ENCODE measurements at places on chromosomes 13 and 19. TPM values are rescaled to one million over a fixed set of nuclear protein-coding genes. Genes with fewer than 3 reads are reported as not detected.
A peak's percentile ranks its signal among the peaks of the same experiment; 100 is the strongest.

GRCh38 chr19:44532819-44533218 is 3.3 kb upstream of the CEACAM20 start:
- no peak for DNase-seq

- no peak for DNase-seq
Measured at GRCh38 chr19:22625266-22626035, 8.7 kb upstream of the ZNF492 start.

GRCh38 chr19:47521473-47522180 is 6.8 kb upstream of the NAPA start:
- DNase-seq = no peak

DNA sequence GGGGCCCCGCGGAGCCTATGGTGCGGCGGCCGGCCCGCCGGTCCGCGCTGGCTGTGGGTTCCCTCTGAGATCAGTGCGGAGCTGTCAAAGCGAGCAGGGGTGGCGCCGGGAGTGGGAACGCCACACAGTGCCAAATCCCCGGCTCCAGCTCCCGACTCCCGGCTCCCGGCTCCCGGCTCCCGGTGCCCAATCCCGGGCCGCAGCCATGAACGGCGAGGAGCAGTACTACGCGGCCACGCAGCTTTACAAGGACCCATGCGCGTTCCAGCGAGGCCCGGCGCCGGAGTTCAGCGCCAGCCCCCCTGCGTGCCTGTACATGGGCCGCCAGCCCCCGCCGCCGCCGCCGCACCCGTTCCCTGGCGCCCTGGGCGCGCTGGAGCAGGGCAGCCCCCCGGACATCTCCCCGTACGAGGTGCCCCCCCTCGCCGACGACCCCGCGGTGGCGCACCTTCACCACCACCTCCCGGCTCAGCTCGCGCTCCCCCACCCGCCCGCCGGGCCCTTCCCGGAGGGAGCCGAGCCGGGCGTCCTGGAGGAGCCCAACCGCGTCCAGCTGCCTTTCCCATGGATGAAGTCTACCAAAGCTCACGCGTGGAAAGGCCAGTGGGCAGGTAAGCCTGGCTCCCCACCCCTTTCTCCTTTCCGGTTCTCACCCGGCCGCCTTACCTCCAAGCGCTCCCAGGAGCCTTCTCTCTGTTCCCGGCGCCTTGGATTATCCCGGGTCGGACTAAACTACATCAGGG is at the start of gene PDX1:
PDX1 (plus strand) TSS at position 67 of the 743 bp plus-strand sequence; CDS start at position 206, 139 bp downstream.
- DNase-seq = peak; percentile 25

DNA sequence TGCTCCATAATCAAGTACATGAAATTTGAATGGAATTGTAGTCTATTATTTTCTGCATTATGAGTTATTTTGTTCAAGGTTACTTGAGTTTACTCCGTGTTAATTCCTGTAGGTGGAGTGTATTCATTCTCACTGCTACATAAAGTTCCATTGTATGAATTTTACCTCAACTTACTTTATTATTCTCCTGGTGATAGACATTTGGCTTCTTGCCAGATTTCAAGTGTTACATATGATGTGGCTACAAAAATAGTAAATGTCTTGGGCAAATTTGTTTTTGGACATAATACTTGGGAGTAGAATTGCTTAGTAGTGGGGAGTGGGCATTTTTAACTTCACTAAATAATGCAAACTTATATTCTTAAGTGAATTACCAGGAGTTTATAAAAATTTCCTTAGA is 328.9 kb downstream of the SHISA2 start:
- DNase-seq = no peak

- DNase-seq = no peak
Measured at GRCh38 chr13:35770756-35771297, 294.3 kb upstream of the MAB21L1 start.

DNA sequence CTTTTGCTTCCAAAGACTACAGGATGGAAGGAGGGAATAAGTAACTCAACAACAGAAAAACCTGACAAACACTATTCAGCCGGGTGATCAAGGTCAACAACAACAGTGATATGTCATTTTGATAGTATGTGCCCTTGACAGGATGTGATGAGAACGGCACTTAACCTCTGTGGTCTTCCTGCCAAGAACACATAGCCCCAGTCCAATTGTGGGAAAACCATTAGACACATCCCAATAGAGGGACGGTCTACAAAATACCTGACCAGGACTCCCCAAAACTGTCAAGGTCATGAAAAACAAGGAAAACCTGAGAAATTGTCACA is 43.1 kb upstream of the AMER2 start:
- DNase-seq = no peak

GRCh38 chr13:49820591-49821215 is 28.2 kb upstream of the KPNA3 start:
- no peak for DNase-seq

- DNase-seq = peak; percentile 21
Measured at GRCh38 chr13:32001154-32001768, 30.3 kb upstream of the FRY start.

DNA sequence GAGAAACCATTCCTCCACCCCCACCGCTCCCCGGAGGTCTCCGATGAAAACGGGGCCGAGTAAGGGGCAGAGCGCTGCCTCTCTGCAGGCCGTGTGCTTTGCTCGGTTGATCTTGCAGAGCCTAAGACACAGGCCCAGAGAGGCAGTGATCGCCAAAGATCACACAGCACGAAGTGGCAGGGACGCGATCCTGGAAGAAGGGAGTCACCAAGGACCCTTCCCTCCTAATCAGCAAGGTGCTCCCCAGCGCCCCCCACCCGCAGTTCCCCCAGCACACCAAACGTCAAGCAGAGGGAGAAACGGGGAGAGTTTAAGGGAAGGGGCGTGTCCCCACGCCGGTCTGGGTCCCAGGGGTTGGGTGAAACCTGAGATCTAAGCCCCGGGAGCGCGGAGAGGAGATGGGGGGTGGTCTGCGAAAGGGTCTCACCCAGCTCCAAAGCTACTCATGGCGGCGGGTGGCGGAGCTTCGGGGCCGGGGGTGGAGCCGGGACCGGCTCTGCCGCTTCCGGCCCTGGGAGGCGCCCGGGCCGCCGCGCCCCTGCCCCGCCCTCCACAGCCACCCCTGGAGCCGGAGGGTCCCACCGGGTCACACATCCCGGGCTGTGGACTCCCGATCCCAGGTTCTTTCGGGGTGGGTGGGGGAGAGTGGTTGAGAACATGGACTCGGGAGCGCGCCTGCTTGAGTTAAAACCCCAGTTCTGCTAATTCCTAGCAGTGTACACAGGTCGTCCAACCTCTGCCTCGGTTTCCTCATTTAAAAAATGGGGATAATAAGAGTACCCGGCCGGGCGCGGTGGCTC is at the start of gene EML2:
EML2 (minus strand) TSS at position 468 of the 800 bp plus-strand sequence; CDS start at position 447, 21 bp downstream.
- peak; percentile 57 for DNase-seq

GRCh38 chr13:33931397-33932311 is 113.7 kb downstream of the RFC3 start:
- no peak for DNase-seq

DNA sequence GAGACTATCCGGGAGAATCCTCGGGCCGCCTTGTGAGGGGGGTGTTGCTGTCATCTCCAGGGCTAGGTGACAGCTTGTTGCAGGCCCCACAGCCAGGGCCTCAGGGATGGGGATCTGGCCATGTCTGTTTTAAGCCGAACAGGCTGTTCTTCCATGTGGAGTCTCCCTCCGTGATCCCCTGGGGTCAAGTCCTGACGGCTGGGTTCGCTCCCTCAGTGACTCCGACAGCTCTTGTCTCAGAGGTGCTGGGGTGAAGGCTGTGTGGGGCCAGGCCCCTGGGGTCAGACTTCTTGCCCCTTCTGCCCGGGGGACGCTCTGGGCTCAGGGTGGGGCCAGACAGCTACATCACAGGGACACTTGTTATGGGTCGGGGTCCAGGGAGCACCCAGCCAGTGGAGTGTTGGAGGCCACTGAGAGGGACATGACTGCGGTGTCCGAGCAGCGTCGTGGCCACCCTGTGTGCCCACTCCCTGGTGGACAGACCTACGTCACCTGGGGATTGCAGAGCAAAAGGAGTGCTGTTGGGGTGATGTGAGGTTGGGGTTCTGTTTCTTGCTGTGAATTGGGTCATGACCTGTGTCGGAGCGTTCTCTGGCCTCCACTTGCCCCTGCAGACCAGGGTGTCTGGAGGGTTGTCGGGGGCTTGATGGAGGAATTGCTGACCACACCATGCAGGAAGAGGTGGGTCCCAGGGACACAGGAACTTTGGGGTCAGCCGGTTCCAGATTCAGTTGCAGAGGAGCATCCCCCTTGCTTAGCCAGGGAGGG is 21.5 kb downstream of the EPN1 start:
- no peak for DNase-seq

DNA sequence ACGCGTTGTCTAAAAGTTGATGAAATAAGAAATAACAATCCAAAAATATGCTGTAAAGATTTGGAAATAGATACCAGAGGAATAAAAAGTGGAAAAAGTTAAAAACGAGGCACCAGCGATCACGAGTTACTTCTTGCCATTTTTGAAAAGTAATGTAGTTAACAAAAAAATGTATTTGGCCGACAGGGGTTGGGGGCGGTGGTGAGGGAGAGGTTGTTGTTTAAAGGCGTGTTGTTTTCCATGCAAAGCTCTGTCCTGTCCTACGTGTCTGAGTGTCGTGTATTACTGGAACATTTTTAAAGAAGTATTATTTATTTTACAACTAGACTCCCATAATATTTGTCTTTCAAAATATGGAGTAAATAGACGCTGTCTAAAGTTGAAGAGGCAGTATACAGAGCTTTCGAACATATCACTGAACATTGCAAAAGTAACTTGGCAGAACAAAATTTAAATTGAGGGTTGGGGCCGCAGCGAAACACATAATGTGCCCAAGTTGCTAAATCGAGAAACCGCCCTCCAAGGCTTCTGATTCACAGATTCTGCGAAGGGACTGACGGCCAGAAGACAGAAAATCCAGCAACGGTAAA is 823 bp downstream of the FBXO17 start:
- no peak for DNase-seq

GRCh38 chr13:110923777-110924638 is 9.1 kb upstream of the ANKRD10 start:
- no peak for DNase-seq

GRCh38 chr19:15194938-15195337 is 5.9 kb downstream of the NOTCH3 start:
- DNase-seq = peak; percentile 38

GRCh38 chr13:21232196-21232595 is 55.7 kb downstream of the MRPL57 start:
- no peak for DNase-seq

DNA sequence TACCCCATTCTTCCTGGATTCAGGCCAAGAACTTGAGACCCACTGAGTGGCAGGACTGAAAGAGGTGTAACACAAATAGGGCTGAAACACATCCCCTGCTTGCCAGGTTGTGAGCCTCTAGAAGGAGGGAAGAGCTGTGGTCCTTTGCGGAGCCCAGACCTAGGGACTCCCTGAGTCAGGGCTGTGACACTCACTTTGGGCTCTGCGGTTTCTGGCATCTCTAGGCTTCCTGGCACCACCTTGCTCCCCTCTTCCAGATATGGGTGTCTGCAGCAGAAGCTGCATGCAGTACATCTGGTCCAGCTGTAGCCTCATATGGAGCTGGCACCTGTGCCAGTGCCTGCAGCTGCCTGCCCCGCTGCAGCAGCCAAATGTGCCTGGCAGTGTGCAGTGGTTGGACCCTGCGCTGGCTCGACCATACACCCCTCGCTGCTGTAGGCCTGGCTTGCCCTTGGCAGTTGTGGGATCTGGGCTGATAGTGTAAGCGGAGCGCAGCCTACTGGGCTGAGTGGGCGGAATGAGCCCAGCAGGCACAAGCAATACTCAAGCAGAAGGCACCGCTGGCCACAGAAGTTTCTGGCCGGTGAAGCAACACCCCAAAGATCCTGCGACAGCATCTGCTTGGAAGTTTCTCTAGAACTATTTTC is 290.4 kb downstream of the SLITRK6 start:
- DNase-seq = no peak

DNA sequence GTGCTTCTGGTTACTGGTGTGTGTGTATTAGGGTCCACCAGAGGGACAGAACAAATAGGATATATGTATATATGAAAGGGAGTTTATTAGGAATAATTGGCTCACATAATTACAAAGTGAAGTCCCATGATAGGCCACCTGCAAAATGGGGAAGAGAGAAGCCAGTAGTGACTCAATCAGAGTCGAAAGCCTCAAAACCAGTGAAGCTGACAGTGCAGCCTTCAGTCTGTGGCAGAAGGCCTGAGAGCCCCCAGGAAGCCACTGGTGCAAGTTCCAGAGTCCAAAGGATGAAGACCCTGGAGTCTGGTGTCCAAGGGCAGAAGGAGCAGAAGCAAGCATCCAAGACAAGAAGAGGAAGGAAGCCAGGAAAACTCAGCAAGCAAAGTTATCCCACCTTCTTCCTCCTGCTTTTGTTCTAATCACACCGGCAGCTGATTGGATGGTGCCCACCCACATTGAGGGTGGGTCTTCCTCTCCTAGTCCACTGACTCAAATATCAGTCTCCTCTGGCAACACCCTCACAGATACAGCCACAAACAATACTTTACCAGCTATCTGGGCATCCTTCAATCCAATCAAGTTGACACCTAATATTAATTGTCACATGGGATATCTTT is 21.7 kb upstream of the SCEL start:
- no peak for DNase-seq

DNA sequence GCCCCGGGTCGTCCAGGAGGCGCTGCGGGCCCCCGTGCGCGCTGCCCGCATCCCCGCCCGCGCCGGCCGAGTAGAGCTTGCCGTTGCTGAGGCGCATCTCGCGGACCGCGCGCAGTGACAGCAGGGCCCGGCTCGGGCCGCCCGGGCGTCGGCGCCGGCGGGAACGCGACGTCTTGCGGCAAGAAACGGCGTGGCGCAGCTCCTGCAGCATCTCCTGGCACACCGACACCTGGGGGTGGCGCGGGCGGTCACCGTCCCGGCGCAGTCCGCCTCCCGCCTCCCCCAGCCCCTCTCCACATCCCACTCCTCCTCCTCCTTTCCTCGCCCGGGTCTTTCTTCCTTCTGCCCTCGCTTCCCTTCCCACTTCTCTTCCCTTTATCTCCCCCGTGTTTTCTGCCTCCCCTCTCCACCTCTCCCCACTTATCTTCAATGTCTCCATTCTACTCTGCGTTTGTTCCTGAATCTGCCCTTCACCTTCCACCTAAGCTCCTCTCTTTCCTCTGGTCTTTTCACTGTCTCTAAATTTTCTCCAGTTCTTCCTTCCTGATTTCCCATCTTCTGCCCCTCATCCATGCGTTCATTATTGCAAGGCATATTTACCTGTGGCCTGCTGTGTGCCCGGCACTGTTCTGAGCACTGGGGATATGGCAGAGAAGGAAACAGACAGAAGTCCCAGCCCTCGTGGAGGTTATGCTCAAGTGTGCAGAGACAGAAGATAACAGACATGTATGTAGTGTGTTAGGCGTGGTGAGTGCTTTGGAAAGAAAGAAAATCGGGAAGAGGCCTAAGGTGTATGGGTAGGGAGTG is 5.2 kb upstream of the ATP1A3 start:
- DNase-seq = no peak

- no peak for DNase-seq
Measured at GRCh38 chr19:791567-792305, 5.5 kb upstream of the PTBP1 start.

GRCh38 chr19:55638864-55639359 is 1.9 kb upstream of the ZNF580 start:
- DNase-seq = no peak

- DNase-seq = no peak
Measured at GRCh38 chr19:49165111-49165750, 7.6 kb downstream of the TRPM4 start.

CPT1C gene
- 21.2 TPM for total RNA-seq

ZNF728 gene
- not detected for total RNA-seq

CYP2A7 gene
- not detected for total RNA-seq

LILRB4 gene
- total RNA-seq = not detected

TTYH1 gene
- not detected for total RNA-seq

SLAIN1 gene
- total RNA-seq = 1.8 TPM

WDR62 gene
- 8.5 TPM for total RNA-seq

ZNF726 gene
- total RNA-seq = 4.9 TPM

SIGLEC12 gene
- not detected for total RNA-seq

TMEM221 gene
- total RNA-seq = not detected

METTL21C gene
- not detected for total RNA-seq

OR10H1 gene
- not detected for total RNA-seq

TBXA2R gene
- total RNA-seq = not detected
